ENCODE measurements at places on chromosomes 7 and 10. TPM values are rescaled to one million over a fixed set of nuclear protein-coding genes. Genes with fewer than 3 reads are reported as not detected.

- DNase-seq, result no peak
Observed at GRCh38 chr7:90455163-90456030, 14.0 kb upstream of the PTTG1IP2 start.

- peak; percentile 4 for DNase-seq
Observed at GRCh38 chr7:149869867-149870266, 3.9 kb upstream of the ATP6V0E2 start.

GRCh38 chr7:100682991-100683658 lies 9.6 kb downstream of the GNB2 start:
- DNase-seq, result peak; percentile 57

GRCh38 chr7:29572558-29572957 lies 8.9 kb downstream of the PRR15 start:
- no peak for DNase-seq

DNA sequence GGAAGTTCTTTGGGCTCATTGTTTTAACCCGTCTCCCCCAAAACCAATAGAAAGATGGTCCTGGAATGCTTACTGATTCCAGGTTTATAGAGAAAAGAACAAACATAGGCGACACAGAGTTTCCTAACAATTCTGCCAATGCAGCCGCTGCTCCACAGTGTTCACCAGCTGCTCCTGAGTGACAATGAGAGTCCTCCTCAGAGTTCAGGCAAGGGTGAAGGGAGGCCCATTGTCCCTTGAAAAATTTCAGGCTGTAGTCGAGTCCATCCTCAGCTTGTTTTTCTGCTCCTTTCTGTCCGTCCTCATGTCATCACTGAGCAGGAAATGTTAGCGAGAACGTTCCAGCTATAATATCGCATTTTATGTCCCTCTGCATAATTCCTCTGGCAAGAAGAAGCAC lies 537.6 kb downstream of the TCERG1L start:
- DNase-seq, result no peak

DNA sequence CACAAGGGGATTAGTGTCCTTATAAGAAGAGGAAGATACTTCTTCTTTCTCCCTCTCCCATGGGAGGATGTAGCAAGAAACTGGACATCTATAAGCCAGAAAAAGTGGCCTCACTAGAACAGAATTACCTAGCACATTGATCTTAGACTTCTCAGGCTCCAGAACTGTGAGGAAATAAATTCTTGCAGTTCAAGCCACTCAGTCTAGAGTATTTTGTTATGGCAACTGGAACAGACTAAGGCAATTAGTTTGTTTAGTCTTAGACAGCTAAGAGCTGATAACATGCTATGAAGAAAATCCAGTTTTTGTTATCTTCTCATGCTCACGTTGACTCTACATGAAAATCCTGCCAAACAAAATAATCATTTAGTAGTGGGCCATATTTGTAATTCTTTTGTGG lies 627.6 kb upstream of the PHF14 start:
- no peak for DNase-seq

DNA sequence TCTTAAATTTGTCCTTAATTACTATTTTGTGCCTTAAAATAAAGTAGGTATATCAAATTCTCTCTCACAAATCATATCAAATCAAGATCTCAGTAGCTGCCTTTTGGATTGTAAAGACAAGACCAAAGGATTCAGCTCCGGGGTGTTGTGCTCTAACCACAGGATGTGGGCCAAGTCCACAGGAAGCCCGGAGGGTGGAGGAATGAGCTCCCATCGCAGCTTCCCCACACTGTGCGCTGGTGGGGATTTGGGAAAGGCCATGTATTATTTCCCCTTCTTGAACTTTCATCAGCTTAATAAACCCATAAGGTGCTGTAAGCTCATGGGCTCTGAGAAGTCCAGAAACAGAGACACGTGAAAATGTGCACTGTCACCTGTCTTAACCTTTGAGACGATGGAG lies 241.6 kb upstream of the TCERG1L start:
- DNase-seq, result no peak

DNA sequence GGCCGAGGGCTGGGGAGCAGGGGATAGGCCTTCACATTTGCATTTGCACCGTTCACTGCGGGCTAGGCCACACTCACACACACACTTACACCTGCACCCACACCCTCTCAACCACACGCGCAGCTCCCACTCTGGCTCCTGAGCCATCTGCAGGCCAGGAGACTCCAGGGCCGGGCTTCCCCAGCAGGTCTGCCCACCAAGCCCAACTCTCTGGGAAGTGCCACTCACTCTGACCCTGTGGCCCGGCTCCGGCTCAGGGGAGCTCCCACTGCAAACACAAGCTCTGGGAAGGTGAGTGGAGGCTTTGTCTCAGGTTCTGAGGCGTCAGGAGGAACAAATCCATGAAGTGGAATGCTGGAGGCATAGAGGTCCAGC lies 157.9 kb downstream of the NRF1 start:
- no peak for DNase-seq

GRCh38 chr10:88066319-88066718 lies 202.9 kb downstream of the PTEN start:
- no peak for DNase-seq

GRCh38 chr10:20955355-20955893 lies 58.3 kb upstream of the NEBL start:
- no peak for DNase-seq

GRCh38 chr7:98294798-98295382 lies 13.4 kb downstream of the BRI3 start:
- DNase-seq, result peak; percentile 52

The ZNF775 gene
- 1.8 TPM for polyA plus RNA-seq

DNA sequence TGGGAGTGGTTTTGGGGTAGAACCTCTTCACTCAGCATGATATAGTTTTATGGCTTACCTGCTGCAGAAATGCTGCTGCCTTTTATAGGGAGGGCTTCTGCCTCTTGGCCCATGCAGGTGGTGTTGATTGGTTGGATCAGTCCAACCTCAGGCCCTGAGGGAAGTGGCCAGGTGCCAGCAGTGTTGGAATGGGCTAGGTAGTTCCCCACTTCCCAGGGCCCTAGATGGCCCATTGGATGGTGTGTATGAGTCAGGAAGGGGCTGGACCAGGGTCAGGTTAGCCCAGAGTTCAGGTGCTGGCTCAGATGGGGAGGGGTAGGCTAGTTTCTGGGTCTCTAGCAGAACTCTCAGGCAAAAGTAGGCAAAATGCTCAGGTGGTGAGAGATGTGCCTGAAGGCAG lies 455.5 kb downstream of the CCSER2 start:
- DNase-seq, result no peak

GRCh38 chr7:130430115-130430514 lies 10.7 kb downstream of the CEP41 start:
- no peak for DNase-seq

The IL2RA gene
- polyA plus RNA-seq, result 0.11 TPM

DNA sequence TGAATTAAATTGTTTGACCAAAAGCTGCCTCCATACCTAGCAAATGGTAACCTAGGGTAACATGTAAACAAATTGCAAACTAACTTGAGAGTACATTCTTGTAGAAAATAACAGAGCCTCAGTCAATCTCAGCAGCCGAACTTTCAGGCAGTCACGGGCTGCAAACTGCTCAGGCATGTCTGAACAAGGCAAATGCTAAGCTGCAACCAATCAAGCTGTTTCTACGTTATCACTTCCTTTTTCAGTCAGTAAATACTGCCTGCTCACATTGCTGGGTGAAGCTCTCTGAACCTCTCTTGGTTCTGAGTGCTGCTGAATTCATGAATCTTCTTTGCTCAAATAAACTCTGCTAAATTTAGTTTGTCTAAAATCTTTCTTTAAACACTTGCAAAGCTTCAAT lies 1212.4 kb downstream of the SORCS1 start:
- DNase-seq, result no peak

- no peak for DNase-seq
Observed at GRCh38 chr10:24115403-24115802, 93.5 kb upstream of the KIAA1217 start.

DNA sequence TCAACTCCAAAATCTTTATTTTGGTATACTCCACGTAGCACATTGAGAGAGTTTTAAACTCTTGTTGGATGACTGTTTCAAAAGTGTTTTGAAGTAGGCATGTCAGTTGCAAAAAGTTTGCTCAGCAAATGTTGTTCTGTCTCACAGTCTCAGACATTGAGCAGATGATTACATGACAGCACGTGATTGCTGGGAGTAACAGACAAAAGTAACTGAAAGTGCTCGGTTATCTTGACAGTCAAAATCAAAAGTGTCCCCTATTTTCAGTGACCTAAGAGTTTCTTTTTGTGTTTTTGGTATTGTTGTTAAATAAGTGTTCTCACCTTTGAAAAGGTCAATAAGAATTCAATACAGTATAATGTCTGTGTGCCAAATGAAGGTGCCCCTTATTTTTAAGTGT lies 84.3 kb downstream of the CFTR start:
- DNase-seq, result no peak

The PLXDC2 gene
- 3.4 TPM for polyA plus RNA-seq

The CPVL gene
- polyA plus RNA-seq, result 118 TPM

DNA sequence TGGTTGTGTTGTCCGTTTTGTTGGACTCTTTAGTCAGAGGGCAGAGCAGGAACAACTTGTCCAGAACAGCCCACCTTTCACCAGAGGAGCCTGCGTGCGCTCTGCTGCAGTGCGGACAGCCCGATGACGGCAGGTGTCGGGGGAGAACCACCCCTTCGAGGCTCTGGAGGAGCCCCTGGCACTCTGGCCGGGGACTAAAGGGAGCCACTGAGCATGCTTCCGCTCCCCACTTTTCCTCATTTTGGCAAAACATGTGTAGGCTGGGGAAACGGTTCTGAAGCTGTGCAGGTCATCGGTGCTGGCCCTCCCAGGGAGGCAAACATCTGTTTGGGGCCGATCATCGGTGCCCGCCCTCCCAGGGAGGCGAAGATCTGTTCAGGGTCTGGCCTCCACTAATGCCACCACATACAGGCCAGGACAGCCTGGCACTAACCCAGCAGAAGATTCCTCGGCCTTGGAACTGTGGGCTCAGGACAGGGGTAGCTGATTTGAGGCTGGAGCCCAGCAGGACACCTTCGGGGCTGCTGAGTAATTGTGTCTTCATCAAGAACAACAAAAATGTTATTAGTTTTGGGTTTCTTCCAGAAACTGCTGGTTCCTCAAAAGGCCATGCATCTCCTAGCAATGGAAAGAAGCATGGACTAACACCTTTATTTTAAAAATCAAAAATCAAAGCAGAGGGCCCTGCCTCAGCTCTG lies 124.4 kb upstream of the TCERG1L start:
- DNase-seq, result no peak

- DNase-seq, result no peak
Observed at GRCh38 chr7:93860261-93860660, 30.3 kb downstream of the TFPI2 start.

- peak; percentile 24 for DNase-seq
Observed at GRCh38 chr7:150944066-150945042, 33.8 kb downstream of the KCNH2 start.

The SUN3 gene
- polyA plus RNA-seq, result not detected

The GIMAP7 gene
- polyA plus RNA-seq, result 34.6 TPM

- DNase-seq, result no peak
Observed at GRCh38 chr7:88775838-88776237, 16.3 kb downstream of the ZNF804B start.

DNA sequence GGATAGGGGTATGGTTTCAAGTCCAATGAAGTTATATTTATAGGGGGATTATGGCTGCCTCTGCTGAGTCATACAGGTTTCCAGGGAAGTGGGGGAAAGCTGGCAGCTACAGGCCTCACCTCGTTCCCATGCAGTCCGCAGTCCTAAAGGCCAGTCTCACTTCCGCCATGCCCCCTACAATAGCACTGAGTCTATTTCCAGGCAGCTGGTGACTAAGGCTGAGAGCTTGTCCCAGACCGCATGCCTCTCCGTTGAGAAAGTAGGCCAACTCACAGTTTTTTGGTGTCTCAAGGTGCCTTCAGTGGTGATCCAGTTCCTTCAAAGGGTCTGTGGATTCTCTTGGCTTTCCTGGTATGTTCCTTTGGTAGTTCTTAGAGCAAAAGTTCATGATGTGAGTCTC lies 203.9 kb upstream of the GLI3 start:
- DNase-seq, result no peak

DNA sequence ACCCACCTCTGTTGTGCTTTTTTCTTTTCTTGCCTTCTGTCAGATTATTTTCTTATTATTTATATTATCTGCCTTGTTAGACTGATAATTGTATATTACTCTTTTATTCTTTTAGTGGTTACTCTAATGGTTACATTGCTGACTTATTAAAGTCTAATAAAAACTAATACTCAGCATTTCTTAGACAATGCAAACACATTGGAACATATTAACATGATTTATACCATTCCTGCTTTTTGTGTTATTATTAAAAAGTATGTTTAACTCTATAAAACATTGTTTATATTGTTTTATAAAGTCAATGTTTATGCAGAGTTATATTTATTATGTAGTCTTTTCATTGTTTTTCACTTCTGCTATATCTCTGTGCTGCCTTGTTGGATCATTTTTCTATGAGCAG lies 68.0 kb upstream of the CACNA2D1 start:
- DNase-seq, result no peak

- DNase-seq, result no peak
Observed at GRCh38 chr7:142961973-142962926, at the start of gene KEL. Gene KEL, minus strand, starts transcription at chr7:142962363. Its CDS starts 157 bp downstream, at chr7:142962206.
